ENCODE measurements at places on chromosomes 1 and 21.

- DNase-seq, result no peak
Measured at GRCh38 chr1:121418369-121419049, 233.7 kb downstream of the SRGAP2C start.

GRCh38 chr1:248786156-248786555, 30.6 kb upstream of the LYPD8 start:
- DNase-seq, result no peak

DNA sequence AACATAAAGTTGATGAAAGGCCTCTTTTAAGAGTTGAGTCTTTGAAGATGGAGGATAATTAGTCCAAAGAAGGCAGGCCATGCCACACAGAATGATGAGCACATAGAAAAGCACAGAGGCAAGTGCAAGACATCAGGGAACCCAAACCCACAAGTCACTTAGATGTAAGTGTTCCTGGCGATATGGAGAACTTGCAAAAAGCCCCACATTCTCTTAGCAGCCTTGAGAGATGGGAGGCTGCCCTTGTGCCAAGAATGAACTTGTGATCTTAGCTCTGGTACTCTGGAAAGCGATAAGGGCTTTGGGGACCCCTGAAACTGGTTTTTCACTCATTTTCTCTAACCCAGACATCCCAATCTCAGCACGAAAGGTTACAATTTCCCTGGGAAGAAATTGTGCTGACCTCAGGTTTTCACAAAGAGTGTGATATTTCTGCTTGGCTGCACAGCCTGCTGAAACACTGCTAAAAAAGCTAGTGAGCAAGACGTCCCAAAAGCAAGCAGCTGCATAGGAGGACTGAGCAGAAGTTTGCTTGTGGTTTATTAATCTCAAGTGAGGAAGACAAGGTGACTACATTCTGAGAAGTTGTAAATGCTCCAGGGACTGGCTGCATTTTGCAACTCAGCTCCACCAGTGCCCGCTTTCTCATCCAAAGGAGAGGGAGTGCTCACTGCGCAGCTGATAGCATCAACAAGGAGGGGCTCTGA, 496.9 kb upstream of the CAMK1G start:
- DNase-seq, result no peak

GRCh38 chr1:163296504-163297263, 25.1 kb upstream of the NUF2 start:
- no peak for DNase-seq

- DNase-seq, result no peak
Measured at GRCh38 chr1:151085953-151086559, 15.5 kb downstream of the GABPB2 start.

- DNase-seq, result no peak
Measured at GRCh38 chr1:26530410-26530894, 891 bp downstream of the RPS6KA1 start.

DNA sequence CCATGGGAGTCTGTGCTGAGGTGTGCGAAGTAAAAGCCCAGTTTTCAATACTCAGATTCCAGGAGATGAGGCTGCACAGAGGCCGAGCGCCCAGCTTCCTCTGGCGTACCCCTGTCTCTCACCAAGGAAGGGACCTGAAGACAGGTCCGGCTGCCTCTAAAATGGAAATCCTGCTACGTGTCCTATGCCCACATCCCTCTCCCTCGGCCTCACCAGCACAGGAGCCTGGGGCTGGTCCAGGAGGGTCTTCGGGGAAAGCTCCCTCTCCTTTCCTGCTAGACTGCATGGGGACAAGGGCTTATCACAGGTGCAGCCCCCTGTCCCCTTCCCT, 392 bp downstream of the MRPL55 start:
- no peak for DNase-seq

DNA sequence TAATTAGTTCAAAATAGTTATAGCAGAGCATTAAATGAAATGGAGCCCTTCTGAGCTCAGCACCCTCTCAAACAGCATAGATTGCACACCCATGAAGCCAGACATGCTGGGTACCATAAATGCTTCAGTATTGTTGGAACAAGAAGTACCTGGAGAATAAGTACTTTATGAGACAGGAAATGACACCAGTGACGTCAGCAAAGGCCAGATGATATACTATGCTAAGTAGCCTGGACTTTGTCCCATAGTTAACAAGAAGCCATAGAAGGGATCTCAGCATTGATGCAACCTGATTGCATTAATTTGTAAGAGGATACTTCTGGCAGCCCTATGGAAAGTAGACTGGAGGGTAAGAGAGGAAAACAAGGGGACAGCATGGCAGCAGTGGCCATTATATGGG, 16.3 kb upstream of the GADD45A start:
- no peak for DNase-seq
